Left kidney (tissue), 8 donors: ENCODE measurements at places on chromosomes 12 and 14. TPM values are rescaled to one million over a fixed set of nuclear protein-coding genes. Genes with fewer than 3 reads are reported as not detected.

The KRT75 gene
- polyA plus RNA-seq = not detected

DNA sequence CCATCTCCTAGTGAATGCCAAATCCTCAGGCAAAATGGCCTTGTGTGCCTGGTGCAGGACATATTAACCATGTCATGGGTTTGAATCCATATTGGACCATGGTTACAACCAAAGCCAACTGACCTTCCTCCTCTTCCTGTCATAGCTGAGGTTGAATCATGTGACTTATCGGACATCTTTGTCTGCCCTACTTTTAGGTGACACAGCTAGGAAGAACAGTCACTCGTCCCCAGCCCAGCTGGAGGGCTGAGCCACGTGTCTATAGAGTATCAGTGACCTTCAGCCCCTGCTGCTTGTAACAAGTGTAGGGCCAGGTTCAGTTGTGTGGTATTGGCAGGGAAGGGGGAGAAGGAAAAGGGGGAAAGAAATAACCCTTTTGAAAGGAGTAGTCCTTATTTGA lies 225.2 kb downstream of the KTN1 start:
- DNase-seq = no peak

- no peak for DNase-seq
These were observed 37.2 kb downstream of the CLMN start for GRCh38 chr14:95282354-95282985.

The MOK gene
- 37.2 TPM for polyA plus RNA-seq

- DNase-seq = no peak
These were observed 6.3 kb downstream of the LRRC74A start for GRCh38 chr14:76832503-76832988.

GRCh38 chr12:120361506-120362208 lies 7.3 kb downstream of the MSI1 start:
- peak; percentile 90 for DNase-seq

GRCh38 chr12:51118706-51119105 lies 35.3 kb upstream of the CSRNP2 start:
- no peak for DNase-seq

The MAPK1IP1L gene
- 106 TPM for polyA plus RNA-seq

DNA sequence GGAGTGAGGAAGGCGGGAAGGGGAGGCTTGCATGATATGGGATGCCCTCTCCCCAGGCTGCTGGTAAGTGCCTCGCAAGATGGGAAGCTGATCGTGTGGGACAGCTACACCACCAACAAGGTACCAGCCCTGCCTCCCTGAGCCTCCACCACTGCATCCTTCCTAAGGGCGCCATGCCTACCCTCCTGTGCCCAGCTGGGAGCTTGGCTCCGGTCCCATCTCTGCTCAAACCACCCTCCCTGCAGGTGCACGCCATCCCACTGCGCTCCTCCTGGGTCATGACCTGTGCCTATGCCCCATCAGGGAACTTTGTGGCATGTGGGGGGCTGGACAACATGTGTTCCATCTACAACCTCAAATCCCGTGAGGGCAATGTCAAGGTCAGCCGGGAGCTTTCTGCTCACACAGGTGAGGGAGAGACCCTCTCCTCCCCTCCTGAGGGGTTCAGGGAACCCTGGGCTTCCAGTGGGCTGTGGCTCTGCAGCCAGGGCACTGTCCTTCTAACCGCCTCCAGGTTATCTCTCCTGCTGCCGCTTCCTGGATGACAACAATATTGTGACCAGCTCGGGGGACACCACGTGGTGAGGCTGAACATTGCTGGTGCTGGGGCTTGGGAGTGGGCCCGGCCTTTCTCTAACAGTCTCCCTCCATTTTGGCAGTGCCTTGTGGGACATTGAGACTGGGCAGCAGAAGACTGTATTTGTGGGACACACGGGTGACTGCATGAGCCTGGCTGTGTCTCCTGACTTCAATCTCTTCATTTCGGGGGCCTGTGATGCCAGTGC lies 2.6 kb downstream of the GNB3 start:
- no peak for DNase-seq

The SDR9C7 gene
- polyA plus RNA-seq = 0.32 TPM

The TCL1B gene
- polyA plus RNA-seq = 0.60 TPM
